Hematopoietic multipotent progenitor cell treated with erythropoietin and hydrocortisone succinate and interleukin-3 and kit ligand, for 17 days (in vitro differentiated cells): ENCODE measurements at places on chromosomes 13 and 19.

DNA sequence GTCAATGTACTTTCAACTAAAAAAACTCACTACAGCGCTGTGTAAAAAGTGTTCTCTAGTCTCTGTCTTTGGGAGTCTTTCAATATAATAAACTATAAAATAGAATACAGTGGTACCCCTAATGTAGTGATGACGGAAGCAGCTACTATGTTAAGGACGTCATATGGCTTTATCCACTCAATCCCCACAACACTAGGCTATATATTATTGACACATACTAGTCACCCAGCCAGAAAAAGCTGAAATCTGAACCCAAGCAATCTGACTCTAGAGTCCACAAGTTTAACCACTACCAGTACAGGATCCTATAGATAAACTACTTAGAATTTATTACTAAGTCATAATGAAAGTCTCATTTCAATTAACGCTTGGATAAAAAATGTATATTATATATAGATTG lies 48.3 kb downstream of the ELF1 start:
- no peak for DNase-seq

GRCh38 chr13:77029436-77029835 lies 2.5 kb upstream of the FBXL3 start:
- no peak for DNase-seq

DNA sequence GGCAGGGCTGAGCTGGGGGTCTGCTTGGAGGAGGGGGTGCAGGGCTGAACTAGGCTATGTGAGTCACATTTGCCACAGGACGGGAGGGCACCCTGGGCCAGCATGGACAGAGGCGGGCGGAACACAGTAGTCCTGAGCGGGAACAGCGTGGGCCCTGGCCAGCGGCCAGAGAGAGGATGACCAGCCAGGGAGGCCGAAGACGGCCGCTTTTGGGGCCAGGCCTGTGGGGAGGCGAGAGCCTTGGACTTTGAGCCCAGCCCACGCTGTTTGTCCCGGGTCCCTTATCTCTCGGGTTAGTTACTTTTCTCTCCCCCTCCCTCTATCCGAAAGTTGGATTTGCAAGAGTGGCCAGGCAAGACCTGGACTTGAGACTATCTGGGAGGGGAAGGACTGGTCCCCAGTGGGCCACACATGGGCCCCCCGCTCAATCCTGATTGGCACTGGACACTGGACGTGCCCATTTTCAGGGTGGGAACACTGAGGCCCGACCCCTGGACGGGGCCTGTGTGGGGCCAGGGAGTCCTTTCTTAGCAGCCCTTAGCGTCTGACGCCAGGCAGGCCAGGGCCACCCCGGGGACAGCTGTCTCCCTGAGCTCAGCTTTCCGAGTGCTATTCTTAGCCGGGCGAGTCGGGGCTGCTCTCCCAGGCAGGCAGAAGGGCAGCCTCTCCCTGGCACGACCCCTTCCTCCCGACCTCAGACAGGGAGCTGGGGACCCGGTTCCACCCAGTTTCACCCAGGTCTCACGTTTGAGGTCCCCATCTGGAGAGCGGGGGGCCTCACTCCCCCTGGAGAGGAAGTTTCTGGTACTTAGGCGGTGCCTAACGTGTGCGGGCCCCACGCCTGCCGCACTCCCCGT lies 833 bp downstream of the GAMT start:
- DNase-seq = no peak

DNA sequence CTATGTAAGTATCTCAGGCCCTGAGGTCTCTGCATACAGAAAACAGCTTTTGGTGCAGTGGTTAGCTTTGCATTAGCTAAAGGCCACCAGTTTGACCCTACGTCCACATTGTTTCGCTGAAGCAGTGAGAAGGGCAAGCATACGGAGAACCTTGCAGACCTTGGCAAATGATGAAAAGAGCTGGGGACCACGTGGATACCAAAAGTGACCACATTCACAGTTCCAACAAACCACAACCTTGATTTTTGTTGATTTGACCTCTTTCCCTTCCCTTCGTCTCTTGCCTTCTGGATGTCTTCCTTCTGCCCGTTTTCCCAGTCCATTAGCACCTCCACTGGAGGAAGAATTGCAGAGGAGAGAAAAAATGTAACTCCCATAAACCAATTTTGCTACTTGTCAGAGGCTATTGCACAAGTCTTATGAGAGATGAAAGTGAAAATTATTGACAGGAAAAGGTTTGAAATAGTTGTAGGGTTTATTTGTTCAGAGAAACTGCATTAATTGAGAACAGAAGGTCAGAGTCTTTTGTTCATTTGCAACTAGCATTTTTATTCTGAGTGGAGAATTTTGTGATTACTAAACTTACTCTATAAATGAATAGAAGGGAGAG lies 293.9 kb upstream of the HTR2A start:
- DNase-seq = no peak

DNA sequence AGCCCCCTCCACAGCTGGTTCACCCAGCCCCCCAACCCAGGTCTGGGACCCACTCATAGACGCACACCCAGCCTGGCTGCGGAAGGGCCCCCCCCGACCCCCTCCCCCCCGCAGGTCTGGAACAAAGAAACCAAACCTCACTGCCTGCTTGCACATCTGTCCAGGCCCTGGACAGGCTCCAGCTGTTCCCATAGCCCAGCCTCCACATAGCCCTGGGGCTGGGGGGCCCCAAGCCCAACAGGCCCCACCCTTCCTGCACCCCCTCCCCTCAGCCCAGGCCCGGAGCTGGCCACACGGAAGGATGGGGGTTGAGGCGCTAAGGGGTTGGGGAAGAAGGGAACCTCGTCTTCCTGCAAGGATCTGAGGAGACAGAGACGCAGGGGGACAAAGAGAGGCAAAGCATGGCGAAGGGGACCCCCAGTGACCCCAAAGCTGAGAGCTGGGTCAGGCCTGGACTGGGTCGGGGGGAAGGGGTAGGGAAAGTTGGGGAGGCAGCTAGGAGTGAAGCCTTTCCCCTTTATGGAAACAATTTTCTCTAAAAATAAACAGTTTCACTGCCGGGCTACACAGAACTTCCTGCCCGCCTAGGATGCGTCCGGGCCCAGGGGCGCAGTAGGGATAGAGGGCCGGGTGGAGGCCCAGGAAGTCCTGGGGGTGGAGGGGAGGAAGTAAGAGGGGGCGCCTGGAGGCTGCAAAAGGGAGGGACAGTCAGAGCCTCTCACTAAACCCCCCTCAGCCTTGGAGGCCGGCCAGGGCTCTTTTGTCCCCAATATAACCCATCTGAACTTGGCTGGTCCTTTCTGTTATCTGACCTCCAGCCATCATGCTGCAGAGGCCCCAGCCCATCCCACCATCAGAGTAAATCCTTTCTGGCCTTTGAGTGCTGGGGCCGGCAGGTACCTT lies 2.4 kb downstream of the KANK2 start:
- no peak for DNase-seq

DNA sequence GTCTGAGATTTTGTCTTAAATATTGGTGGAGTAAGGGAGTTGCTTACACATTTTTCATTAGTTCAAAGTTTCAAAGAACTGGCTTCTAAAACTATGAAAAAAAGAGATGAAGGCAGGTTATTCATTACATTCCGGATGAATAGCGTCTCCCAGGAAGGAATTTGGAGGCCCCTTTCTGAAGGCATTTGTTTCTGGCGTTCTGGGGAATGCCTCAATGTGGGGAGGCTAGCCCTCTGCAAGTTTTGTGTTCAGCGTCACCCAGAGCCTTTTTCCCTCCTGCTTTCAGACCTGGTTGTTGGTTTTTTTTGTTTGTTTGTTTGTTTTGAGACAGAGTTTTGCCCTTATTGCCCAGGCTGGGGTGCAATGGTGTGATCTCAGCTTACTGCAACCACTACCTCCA lies 21.0 kb downstream of the FAM124A start:
- DNase-seq = no peak

DNA sequence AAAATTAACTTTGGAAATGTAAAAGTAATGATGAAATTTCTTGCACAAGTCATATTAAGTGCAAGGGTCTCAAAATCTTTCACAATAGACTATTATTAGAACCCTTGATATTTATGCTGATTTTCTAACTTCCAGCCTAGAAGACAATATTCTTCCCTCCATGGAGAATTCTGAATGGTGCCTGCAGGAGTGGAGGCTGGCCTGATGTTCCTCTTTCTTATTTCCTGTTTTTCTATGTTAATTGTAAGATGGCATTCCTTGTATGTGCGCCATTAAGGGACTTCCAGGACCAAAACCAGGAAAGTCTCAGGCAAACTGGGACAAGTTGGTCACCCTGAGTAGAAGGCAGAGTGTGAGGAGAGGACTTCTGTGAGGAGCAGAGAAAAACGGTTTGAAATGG lies 294.9 kb downstream of the DLEU7 start:
- no peak for DNase-seq

GRCh38 chr13:80612804-80613203 lies 271.9 kb upstream of the SPRY2 start:
- DNase-seq = no peak

DNA sequence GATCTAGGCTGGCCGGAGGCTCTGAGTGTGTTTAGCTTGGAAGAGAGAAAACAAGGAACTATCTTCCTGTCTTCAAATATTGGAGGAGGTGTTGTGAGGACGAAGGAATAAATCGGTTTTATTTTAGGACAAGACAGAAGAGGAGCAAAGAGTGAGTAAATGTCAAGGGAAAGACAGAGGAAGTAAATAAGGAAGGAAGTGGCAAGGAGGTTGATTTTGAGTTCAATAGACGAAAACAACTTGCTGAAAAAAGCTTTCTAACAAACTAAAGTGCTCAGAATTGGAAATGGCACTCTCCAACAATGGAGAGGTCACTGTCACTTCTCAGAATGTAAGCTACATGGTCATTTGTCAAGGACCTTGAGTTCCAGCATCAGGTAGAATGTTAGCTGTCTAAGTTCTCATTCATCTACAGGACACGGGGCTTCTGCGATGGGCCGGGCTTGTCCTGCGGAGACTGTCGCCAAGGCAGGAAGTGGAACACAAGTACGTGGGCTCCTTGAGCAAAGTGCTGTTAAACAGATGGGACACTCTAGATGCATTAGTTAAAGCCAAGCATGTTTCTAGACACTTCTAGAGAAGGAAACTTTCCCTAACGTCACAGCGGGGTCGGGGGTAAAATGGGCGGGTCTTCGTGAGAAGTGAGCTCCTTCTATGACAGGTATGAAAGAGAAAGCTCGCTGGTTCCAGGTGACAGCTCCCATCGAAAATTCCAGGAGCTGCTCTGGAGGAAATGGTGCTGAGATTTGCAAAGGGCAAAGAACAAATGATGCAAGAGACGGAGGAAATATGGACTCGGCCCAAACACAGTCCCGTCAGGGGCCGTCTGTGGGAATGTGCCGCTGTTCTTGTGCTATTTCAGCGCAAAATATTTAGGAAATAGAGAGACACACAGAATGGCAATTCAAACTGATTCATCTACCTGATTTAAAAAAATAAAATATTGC lies 103.9 kb upstream of the UBL3 start:
- no peak for DNase-seq
